ENCODE measurements at places on chromosomes 16 and 17.

GRCh38 chr17:17780922-17781590 is 55.7 kb downstream of the SREBF1 start:
- DNase-seq: no peak

- DNase-seq: no peak
Observed at GRCh38 chr17:63809970-63810369, 17.3 kb upstream of the PSMC5 start.

DNA sequence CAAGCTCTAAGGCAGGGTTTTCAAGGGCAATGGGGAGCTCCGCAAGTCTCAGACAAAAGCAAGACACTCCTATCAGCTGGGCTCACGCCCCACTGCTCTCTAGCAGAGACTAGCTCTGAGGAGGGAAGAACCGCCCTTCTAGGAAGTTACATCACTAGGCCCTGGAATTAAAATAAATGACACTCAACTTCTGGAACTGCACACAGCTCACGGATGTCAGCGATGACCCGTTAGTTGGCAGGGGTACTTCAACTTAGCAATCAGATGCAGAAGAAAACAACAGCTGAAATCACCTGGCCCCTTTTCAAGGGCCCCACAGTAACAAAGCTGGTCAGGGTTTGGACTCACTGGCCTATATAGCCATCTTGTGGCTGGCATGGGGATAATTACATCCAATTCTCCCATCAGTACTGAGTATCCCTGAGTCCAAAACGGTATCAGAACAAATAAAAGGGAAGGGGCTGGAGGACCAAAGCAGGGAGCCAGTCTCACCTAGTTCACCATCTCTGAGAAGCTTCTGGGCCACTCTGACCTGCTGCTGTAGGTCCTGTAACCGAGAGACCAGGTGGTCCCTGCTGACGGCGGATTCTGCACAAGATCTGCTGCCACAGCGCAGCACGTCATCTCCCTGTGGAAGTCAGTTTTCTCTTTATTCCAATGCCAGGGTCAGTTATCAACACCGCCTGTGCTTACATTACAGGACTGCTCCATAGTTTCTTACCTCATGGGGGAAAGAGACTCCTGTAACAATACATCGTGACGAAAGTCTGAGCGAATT is 22.2 kb downstream of the SERPINF1 start:
- DNase-seq: peak; percentile 58

- no peak for DNase-seq
Observed at GRCh38 chr16:88973007-88973410, 4.0 kb downstream of the CBFA2T3 start.

GRCh38 chr16:78720416-78720815 is 621.0 kb downstream of the WWOX start:
- DNase-seq: no peak

- DNase-seq: no peak
Observed at GRCh38 chr16:21001262-21001661, 100.7 kb downstream of the LYRM1 start.

GRCh38 chr16:55811811-55812210 is 21.1 kb downstream of the CES1 start:
- DNase-seq: no peak

GRCh38 chr17:40986920-40987319 is 2.8 kb upstream of the KRT40 start:
- DNase-seq: no peak

GRCh38 chr16:79380995-79381602 is 219.4 kb downstream of the MAF start:
- no peak for DNase-seq

DNA sequence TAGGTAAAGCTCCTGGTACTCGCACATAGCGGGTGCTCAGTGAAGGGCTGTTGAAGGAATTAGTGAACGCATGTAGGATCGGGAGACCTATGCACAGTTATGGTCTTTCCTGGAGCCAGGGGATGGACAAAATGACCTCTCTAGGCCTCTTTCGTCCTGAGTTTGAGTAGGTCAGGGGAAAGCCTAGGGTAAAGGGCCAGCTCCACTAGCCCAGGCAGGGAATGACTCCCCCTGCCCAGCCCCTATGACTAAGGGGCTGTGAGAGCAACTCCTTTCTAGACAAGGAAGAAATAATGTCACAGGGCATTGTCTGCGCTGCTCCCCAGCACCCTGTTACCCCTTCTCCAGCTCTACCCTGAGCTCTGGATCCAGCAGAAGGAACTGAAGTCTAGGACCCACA is 24.6 kb upstream of the FMNL1 start:
- no peak for DNase-seq

DNA sequence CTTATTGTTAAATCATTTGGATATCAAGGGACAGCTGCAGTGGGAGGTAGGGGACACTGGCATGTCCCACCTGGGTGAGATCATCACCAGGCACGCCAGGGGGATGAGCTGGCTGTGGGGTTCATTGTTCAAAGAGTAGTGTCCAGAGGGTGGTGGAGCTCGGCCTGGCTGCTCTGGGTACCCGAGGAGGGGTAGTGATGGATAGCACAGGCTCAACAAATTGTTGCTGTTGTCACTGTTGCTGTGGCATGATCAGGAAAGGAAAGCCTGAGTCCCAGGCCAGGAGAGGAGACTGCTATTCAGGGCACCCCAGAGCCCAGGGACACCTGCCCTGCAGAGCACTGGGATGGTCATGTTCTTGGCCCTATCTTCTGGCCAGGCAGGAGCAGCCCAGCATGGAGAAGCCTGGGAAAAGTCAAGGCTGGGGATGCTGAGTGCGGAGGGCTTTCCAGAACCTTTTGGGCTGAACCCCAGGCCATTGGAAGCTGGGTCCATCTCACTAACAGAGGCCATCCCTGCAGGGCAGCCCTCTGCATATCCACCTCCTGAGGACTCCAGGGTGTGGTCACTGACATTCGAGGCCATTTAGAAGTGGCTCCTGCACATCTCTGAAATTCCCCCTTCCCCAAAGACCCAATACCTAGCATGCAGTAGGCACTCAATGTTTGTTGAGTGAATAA is 12.1 kb downstream of the BEAN1 start:
- no peak for DNase-seq

DNA sequence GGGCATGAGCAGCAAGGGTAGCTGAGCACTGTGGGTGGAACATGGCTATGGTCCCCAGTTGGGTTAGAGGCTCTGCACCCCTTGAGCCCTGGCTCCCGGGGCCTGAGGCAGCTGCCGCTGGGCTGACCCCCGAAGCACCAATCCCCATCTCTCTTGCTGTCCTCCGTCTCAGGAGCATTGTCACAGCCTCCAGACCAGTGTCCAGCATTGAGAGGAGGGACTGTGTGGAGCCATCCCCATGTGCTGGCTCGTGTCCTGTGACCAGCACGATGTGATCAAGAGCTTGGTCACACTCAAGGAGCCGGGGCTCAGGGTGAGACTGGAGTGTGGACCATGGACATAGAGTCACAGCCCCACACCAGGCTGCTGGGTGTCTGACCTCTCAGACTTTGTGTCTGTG is 2.9 kb downstream of the SMTNL2 start:
- DNase-seq: no peak

DNA sequence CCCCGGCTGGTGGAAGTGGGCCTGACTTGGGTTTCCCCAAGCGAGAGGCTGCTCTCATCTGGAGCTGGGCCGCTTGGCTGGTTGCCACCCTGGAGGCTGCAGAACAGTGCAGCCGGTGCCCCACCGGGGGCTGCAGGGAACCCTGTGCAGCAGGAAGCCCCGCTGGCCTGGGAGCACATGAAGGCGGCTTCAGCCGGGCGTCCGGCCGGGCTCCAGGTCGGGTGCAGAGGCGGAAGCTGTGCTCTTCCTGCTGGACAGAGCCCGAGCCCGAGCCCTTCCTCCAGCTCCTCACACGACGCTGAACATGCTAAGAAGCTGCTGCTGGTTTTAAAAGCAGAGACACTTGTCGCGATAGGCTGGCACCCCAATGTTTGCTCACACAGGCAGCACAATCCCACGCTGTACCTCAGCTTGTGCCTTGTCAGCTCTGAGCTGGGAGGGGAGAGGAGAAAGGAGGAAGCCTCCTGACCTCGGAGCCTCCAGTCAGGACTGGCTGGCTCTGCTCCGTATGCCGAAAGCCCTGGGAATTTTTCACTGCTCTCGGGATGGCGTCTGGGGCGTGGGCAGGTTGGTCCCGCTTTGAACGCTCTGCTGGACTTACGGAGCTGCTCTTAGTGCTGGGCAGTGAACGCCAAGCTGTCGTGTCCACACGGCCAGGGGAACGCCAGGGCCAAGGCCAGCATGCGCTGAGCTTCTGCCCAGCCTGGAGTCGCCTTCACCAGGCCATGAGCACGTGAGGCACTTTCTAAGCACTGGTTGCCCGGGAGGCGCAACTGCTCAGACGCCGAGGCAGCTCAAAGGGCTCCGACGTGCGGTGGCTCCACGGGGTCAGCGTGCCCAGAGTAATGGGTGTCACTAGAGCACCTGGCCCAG is 8.8 kb downstream of the CDK5R1 start:
- no peak for DNase-seq

DNA sequence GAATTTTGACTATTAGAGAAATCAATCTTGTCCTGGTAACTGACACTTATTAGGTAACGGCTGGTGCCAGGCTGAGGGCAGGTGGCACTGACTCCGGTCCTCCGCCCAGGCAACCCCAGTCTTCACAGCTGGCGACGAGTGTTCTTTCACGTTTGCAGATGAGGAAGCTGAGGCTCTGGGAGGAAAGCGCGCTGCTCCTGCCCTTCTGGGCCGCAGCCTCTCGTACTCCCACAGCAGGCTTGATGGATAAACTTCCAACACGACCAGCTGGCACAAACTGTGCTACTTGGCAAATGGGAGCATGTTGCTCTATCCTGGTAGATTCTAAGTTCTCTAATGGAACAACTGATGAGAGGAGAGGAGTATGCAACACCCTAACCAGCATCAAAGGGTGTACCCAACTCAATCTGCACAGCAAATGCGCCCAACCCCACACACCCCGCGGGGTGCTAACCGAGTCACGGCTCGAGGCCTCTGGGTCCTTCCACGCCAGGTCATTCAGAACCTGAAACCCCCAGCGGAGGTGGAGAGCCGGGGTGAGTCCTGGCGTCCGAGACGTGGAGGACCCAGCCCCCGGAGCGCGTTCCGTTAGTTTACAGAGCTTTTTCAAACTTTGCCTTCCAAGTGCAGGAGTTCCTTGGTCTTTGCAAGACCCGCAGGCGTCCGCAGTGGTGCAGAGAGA is 477 bp upstream of the SLC47A1 start:
- DNase-seq: no peak

DNA sequence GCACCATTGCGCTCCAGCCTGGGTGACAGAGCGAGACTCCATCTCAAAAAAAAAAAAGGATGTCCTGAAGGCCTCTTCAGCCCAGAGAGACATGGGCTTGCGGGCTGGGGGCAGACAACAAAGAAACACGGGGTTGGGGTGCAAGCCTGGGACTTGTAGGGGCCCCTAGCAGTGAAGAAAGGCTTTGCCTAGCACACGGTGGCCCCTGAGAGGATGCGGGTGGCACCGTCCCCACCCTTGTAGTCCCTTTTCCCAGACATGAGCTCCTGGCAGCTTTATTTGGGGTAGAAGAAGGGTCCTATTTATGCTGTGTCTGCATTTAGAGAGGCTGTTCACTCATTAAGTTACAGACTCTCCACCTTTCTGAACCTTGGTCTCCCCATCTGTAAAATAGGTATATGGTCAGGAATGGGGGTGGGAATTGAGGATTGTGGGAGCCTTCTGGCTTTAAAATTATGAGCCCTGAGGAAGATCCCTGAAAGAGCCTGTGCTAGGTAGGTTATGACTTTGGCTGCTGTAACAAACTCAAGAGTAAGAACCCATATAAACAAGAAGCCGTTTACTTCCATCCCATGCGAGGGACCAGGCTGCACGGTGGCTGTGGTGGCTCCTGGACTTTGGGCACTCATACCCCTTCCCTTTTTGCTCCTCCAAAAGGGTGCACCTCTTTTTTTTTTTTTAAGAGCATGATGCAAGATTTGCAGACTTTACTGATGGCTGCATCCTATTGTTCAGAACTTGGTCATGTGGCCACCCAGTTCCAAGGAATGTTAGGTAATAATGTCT is 20.6 kb upstream of the ADGRG1 start:
- DNase-seq: no peak

DNA sequence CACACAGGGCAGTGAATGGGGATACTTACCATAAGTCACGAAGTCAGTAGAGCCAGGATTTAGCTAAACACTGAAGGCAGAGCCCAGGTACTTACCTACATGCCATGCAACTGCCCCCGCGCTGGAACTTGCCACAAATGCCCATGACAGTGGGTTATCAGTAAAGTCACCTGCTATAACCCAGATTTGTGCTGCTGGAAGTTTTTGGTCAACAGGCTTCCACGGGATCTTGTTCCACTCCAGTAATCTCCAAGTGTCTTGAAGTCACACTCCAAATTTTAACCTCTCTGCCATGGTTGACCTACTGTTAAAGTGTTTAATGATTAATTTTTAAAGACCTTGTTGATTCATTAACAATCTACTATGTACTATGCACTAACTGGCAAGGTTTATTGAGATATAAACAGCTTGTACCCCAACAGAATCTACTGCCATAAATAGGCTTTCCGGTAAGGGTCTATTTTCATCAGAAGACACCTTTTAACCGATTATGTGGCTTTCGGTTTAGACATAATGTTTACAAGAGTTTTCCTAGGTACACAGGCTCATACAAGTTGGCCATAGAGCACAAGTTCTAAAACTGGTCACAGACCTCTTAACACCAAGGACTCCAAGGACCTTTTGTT is 6.3 kb upstream of the SLC5A11 start:
- DNase-seq: no peak

DNA sequence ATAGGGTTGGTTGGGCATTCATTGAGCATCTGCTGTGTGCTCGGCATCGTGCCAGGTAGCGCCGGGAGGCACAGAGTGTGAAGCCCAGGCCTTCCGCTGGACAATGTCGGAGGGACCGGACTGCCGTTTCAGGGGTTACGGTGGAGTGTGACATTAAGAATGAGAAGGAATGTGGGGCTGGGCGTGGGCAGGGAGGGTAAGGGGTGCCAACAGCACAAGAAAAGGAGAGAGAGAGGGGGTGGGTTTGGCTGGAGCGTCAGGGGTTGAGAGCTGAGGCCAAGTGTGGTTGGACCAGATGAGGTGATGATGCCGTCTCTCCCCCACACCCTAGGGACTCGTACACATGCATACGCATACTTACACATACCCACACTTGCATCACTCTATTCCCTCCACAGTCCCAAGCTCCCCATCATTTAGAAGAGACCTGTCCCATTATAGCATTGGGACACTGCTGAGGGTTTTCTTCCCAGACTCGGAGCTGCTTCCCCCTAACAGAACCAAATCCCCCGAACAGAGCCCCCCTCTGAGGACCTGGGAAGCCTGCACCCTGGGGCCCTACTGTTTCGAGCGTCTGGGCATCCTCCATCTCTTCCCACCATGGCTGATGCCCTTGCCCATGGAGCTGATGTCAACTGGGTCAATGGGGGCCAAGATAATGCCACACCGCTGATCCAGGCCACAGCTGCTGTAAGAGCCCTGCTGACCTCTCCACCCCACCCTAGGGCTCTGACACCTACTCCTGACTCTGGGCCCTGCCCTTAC is 3.3 kb upstream of the KCTD11 start:
- no peak for DNase-seq

- DNase-seq: no peak
Observed at GRCh38 chr16:76396977-76397376, 119.8 kb downstream of the CNTNAP4 start.

DNA sequence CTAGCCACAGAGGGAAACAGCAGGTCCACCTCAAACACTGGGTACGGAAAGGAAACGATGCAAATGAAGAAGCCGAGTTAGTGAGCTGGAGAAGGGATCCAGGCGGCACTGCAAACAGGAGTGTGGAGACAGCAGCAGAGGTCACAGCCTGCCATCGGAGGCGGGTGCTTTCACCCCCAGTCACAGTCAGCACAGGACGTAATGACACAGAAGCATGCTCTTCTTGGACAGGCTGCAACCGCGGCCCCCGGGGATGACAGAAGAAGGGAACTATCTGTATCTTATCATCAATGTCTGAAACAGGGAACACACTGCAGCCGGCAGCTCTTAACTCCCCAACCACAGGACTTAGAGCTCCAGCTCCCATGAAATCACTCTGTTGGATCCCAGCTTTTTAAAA is 16.1 kb upstream of the SLC38A8 start:
- no peak for DNase-seq

Measured in RKO (cell line).